Mesenteric fat pad (tissue), 1 donor: ENCODE measurements at places on chromosomes 3 and 15. TPM values are rescaled to one million over a fixed set of nuclear protein-coding genes. Genes with fewer than 3 reads are reported as not detected.
A peak's percentile ranks its signal among the peaks of the same experiment; 100 is the strongest.

The HLTF gene
- 20.2 TPM for total RNA-seq

GRCh38 chr3:154161806-154162205, 40.6 kb downstream of the ARHGEF26 start:
- no peak for DNase-seq

The NOX5 gene
- total RNA-seq, result 0.19 TPM

The CEP19 gene
- total RNA-seq, result 1.3 TPM

The USP4 gene
- total RNA-seq, result 65.5 TPM

DNA sequence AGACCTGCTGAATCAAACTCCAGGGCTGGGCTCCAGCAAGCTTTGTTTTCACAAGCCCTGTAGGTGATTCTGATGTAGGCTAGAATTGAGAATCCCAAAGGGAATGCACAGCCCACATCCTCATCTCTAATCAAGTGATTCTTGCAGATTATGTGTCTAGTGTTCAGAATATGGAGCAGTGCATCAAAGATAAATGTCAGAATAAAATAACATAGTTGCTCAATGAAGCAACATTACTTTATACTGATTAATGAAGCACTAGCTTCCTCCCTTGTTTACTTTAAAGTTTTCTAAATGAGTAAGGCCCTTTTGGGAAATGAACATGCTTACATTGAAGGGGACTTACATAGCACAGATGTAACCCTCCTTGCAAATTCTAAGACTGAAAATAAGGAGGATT, 39.2 kb downstream of the NUP210 start:
- no peak for DNase-seq

GRCh38 chr3:95134693-95135413, 1072.0 kb downstream of the NSUN3 start:
- no peak for DNase-seq

- DNase-seq, result no peak
Observed at GRCh38 chr3:116445311-116445841, at the start of gene LSAMP. TSS of gene LSAMP (minus strand) at chr3:116445487.

GRCh38 chr3:133865136-133865855, 30.4 kb downstream of the RAB6B start:
- peak; percentile 85 for DNase-seq

DNA sequence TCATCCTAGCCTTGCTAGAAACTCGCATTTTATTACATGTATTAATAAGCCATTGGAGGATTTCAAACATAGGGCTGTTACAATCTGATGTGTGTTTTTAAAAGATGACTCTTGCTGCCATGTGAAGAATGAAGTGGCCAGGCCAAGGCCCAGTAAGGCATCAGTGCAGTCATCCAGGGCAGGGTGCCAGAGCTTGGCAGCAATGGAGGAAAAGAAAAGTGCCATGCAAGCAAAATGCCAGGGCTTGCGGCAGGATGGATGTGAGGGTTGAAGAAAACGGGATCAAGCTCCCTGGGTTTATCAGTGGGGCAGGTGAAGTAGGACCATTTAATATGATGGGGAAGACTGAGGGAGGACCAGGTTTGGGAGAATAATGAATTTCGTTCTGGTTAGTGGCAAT, 183.6 kb downstream of the MINAR1 start:
- no peak for DNase-seq

The KBTBD12 gene
- total RNA-seq, result 0.10 TPM

The PGBD4 gene
- total RNA-seq, result 0.96 TPM

The STAC gene
- total RNA-seq, result 1.1 TPM

GRCh38 chr3:133367956-133368355, 31.9 kb upstream of the BFSP2 start:
- no peak for DNase-seq

GRCh38 chr3:185796431-185797107, 28.3 kb downstream of the IGF2BP2 start:
- no peak for DNase-seq

The GPR149 gene
- not detected for total RNA-seq

- no peak for DNase-seq
Observed at GRCh38 chr3:177626045-177626444, 428.8 kb upstream of the TBL1XR1 start.

GRCh38 chr3:55701997-55702396, 214.9 kb upstream of the WNT5A start:
- no peak for DNase-seq

DNA sequence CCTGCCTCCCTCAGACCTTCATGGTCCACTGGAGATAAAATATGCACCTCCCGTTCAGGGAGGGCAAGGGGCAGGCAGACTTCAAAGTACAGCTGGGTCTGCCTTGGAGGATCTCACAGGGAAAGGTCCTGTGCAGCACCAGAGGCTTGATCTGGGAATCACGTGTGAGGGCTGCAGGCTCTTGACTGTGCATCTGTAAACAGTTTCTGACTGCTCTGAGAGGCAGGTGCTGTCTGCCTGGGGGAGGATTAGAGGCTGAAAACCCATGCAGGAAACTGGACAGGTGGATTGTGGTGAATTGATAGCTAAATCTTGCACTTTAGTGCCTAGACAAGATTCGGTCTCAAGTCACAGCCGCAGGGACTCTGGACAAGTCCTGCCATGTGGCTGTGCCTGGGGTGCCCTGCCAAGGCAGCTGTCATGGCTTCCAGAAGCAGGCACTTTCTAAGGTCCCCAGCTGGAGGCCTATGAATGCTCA, 239.3 kb downstream of the EPHB1 start:
- DNase-seq, result no peak

The PLSCR2 gene
- not detected for total RNA-seq

The ENTPD3 gene
- 1.1 TPM for total RNA-seq

DNA sequence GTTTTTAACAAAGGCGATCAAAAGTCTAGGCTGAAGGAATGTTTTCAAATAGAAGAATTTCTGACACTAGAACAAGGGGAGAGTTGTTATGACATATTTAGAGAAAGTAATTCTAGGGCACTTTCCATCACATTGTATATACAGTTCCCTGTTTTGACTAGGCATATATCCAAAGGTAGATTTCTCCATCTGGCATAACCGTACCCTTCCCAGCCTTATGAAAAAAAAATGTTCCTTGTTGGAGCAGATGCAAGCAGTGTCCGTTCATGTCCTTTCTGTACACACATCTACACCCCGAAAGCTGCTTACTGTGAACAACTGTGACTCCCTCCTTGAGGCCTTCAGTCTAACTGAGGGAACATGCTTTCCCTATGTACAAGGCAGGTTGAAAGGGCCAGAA, 271.7 kb upstream of the GBE1 start:
- DNase-seq, result no peak

DNA sequence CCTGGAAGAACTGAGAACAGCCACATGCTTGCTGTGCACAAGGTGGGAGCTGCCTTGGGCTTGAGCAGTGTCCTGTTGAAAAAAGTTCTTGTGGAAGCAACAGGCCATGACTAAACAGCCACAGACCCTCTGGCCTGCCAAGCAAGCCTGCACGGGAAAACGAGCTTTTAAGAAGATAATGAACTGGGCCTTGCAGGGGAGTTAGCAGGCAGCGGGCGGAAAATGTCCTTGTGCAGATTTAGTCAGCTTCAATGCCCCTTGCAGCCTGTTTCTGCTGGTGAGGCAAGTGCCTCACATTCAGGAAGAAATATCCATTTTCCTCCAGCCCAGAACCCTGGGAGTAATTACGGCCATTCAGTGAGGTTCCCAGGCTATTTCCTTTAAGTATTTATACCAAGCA, 126.2 kb upstream of the KLHL25 start:
- DNase-seq, result no peak

- DNase-seq, result peak; percentile 43
Observed at GRCh38 chr15:25088261-25088790, 133.5 kb downstream of the SNRPN start.

DNA sequence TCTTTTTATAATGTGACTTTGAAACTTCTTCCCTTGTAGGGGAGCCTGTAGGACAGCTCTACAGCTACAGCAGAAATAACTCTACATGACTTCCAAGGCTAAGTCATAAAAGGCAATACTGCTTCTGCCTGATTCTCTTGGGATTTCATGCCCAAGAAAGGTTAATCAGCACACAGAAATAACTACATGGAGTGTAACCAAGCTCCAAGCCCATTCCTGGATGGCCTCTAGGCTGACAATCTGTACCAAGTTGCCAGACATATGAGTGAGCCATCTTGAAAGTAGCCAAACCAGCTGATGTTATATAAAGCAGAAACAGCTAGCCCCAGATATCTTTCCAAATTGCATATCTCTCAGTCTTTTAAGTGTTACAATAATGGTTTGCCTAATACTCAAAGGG, 75.8 kb upstream of the OSTN start:
- DNase-seq, result no peak

The GP9 gene
- total RNA-seq, result not detected

DNA sequence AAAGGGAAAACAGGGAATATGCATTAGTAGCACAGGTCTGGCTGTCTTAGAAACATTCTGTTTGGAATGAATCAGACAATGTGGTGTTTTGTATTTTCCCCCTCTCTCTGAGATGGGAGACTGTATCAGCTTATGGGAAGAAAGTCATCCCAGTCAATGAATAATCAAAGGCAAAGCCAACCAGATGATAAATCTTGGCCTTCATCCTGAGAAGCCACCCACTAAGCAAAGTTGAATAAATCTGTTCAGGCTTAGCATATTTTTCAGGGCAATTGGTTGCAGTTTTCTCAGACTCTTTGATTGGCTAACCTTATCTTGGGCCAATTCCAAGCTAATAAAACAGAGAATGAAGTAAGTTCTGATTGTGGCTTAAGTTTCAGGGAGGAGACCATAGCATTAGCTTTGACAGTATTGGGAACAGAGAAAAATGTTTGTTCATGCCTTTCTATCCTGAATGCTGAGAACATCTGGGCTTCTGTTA, 63.6 kb upstream of the ARL8B start:
- no peak for DNase-seq

DNA sequence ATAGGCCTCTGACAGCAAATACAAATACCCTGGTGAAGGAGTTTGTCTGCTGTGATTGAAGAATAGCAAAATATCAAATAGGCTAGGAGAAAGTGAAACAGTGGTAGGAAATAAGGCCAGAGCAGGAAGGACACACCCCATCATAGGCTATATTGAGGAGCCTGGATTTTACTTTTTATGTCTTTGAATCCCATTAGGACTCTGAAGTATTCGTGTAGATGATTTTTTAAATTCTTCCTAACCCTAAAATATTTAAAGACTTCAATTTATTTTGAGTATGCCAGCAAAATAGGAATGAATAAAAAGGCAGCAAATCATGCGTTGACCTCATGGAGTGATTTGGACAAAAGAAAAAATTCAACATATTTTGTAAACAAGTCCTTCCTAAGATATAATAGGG, 562.8 kb downstream of the NAALADL2 start:
- DNase-seq, result no peak

- no peak for DNase-seq
Observed at GRCh38 chr3:59775106-59775505, 725.3 kb upstream of the CFAP20DC start.

The PRR20G gene
- total RNA-seq, result not detected

The PRRT3 gene
- total RNA-seq, result 1.6 TPM

DNA sequence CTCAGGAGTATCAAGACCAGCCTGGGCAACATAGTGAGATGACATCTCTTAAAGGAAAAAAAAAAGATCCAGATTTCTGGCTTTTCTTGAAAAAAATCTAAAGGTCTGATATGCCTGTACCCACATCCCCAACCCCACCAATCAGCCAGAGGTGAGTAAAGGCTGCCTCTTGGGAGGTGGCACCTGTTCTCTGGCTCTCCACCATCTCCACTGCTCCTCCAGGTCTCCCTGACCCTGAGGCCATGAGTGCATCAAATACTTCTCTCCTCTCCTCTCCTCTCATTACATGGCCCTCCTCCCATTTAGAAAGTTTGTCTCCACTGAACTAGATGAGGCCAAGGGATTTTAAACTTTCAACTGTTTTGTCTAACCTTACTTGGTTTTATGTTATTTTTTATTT, 5.2 kb downstream of the SIAH2 start:
- DNase-seq, result no peak

The FOXB1 gene
- total RNA-seq, result not detected

GRCh38 chr3:50364573-50365079, 5.3 kb upstream of the TMEM115 start:
- no peak for DNase-seq

GRCh38 chr3:190130037-190130436, 9.3 kb upstream of the P3H2 start:
- DNase-seq, result no peak

GRCh38 chr15:79032656-79033055, 57.9 kb downstream of the RASGRF1 start:
- DNase-seq, result no peak

The KIF7 gene
- 12.7 TPM for total RNA-seq
